Fibroblast of skin of back (primary cell): ENCODE measurements at places on chromosomes 5 and 9.

- DNase-seq = no peak
Observed at GRCh38 chr9:99811172-99811571, 10.5 kb upstream of the NR4A3 start.

- DNase-seq = no peak
Observed at GRCh38 chr9:118482306-118482705, 778.1 kb downstream of the TLR4 start.

DNA sequence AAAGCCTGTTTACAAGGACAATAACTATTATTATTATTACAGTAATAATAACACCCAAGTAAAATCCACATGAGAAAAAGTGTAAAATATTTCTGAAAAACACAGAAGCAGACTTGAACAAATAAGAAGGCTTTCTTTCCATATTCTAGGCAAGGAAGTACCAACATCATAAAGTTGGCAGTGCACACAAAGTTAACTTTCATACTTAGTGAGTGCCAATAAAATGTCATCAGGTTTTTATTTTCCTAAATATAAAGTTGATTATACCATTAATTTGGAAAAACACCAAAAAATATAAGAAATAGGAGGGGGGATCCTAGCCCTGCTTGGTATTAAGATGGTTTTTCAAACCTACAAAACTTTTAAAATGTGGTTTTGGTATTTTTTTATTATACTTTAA, 161.4 kb downstream of the PRELID2 start:
- no peak for DNase-seq

- peak; percentile 4 for DNase-seq
Observed at GRCh38 chr5:121841892-121842291, 9.8 kb upstream of the FTMT start.

DNA sequence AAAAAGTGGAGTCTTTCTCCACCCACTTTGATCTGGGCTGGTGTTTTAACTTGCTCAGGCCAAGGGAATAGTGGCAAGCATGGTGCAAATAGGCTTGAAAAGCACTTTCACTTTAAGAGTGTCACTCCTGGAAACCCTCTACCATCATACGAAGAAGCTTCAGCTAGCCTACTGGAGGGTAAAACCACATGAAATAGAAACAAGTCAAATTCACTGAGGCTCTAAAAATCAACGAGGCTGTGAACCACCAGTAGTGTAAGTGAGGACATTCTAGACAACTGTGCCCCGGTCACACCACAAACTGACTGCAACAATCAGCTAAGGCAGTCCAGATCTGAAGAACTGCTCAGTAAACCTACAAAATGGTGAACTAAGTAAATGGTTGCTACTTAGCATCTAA, 2366.3 kb upstream of the C9orf72 start:
- no peak for DNase-seq

- DNase-seq = no peak
Observed at GRCh38 chr9:120100595-120100994, 479.4 kb downstream of the CDK5RAP2 start.

DNA sequence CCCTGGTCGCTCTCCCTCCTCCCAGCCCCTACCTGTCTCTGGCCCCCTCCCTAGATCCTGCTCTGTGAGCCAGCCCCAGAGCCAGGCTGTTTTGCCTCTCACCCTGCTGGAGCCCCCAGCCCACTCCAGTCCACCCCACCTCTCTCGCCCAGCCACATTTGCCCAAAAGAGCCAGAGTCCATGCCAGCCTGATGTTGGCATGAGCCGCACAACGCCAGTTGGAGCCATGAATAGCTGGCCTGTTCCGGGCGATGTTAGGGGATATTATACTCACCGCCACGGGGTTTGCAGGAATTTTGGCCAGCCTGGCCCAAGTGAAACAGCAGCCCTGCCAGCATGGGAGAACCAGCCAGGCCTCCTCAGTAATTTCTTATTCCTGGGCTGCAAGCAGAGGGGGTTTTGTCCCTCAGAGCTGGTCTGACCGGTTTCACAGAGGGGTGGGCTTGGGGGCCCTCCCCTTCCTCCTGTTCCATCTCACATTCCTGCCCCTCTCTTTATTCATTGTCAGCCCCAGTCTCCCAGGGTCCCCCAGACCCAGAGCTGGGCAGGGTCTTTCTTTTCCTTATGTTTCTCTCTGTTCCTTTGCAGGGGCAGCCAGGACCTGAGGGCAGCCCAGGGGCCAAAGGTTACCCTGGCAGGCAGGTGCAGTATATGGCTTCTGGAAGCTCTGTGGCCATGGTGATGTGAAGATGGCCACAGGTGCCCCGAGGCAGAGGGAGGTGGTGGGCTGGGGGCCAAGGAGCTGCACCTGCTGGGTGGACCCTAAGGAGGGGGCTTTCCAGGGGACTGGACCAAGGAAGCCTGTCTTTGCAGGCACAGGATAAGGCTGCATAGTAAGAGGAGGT, 50.1 kb downstream of the COL27A1 start:
- DNase-seq = no peak

DNA sequence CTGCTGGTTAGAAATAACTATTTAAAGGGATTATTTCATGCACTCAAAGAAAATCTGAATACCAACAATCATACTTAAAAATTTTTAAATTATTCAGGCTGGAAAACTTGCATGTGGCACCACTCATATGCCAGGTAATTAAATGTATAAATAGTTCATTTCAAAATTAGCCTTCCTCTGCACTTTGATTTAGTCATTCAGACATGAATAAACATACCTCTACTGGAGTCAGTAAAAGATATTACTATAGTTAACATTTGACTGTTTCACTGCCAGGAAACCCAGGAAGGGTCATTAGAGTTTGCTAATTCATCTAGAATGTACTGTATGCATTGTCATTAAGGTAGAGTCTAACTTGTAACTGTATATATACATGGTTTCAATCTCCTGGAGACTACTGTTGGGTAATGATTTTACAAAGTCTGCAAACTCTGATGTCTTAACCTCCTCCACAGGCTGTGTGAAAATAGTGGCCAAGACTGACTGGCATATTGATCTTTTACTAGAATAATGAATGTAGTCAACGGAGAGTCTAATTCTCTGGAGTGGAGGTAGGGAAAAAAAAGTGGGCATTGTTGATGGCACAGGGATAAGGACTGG, 43.7 kb downstream of the TEX10 start:
- no peak for DNase-seq

DNA sequence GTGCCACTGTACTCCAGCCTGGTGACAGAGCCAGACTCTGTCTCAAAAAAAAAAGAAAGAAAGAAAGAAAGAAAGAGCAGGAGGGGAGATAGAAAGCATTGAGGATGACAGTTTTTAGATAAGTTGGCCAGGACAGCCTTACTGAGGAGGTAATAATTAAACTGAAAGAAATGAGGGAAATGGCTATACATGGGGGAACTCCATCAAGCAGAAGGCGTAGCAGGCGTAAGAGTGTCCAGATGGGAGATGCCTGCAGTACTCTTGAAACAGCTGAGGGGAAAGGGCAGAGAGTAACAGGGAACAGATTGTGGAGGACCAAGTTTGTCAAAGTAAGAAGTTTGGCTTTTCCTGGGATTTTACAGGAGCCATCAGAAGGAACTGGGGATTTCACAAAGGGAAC, 57.5 kb downstream of the HMGCS1 start:
- no peak for DNase-seq

DNA sequence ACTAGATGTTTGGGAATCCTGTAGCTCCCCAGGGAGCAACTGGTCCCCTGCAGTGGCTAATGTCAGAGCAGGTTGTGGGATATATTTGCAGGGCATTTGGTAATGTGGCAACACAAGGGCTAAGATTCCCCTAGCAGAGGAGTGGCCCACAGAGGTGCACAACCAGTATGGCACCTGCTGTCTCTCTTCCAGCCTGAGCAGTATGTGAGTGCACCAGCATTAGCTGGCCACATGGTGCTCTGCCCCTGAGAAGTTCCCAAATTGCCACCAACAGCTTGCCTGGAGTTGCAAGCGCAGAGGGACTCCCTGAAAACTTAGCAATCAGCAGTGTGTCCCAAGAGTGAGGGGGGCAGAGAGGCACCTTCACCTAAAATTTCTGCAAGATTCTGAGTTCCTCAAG, 53.2 kb upstream of the SNCAIP start:
- no peak for DNase-seq
